ENCODE measurements at places on chromosomes 6 and 20.

GRCh38 chr20:51388227-51388626 lies 154.3 kb downstream of the NFATC2 start:
- no peak for DNase-seq

- no peak for DNase-seq
Observed at GRCh38 chr6:151263967-151264366, 24.2 kb downstream of the AKAP12 start.

GRCh38 chr6:107504270-107505026 lies 14.5 kb downstream of the SOBP start:
- no peak for DNase-seq

- no peak for DNase-seq
Observed at GRCh38 chr6:95143408-95144180, 433.7 kb upstream of the MANEA start.

- DNase-seq, result no peak
Observed at GRCh38 chr20:20304942-20305341, 63.0 kb upstream of the INSM1 start.

- no peak for DNase-seq
Observed at GRCh38 chr6:158487495-158487894, 72.4 kb upstream of the TMEM181 start.

- no peak for DNase-seq
Observed at GRCh38 chr6:15623276-15624116, 39.3 kb downstream of the DTNBP1 start.

DNA sequence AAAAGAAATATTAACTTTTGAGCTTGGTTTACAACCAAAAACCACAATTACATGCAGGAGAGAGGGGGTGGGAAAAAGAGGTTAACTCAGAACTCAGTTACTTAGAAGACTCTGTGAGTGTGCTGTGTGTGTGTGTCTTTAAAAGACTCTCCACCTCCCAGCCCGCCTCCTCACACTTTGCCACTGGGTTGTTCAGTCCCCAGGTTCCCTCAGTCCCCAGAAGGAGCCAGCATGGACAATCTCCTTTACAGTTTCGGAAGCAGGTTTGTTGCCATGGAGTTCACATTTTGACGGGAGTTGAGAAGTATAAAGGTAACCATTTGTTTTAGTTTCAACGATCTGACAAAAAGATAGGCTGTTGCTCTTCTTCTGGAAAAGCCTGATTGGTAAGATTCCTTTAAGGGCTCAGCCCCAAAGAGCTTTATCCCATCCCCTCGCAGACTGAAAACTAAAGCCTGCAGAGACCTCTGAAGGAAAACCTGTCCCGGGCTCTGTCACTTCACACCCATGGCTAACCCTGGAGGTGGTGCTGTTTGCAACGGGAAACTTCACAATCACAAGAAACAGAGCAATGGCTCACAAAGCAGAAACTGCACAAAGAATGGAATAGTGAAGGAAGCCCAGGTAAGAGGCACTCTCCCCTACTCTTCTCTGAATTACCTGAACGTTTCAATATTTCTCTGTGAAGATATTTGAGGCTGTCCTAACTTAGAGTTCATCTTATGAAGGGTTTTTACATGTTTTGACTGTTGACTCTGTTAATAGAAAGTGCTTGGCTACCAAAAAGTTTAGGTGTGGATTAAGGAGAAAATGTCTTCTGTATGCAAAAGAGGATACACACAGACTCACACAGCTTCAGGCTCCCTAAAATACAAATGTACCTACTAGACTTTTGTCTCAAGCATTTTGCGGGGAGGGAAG lies at the start of gene SPTLC3:
Gene SPTLC3 (plus strand): TSS at position 212 of the 921 bp plus-strand sequence. CDS start 296 bp downstream, at position 508.
- no peak for DNase-seq

GRCh38 chr6:56852260-56853010 lies 102.5 kb upstream of the BEND6 start:
- no peak for DNase-seq

DNA sequence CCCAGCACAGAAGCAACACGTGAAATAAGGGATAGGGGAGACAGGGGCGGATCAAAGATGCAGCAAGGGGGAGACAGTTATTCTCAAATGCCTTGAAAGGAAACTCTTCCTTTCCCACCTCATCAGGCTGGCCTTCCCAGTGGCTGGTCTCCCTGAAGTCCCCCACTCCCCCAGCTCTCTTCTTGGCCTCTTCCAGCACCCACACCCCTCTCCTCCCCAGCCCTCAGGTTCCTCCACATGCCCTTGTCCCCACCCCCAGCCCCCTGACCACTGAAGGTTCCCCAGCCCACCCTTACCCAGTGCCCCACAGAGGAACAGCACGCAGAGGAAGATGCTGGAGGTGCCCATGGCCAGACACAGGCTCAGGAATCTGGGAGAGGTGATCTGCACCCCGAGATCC lies 1.7 kb upstream of the LY6G6D start:
- no peak for DNase-seq
